Activated T-cell treated with anti-CD3 and anti-CD28 coated beads, Interleukin-2, amount 50 U/mL, for 72 hours (primary cell): ENCODE measurements at places on chromosomes 6 and 20.

- H3K27me3 ChIP-seq = peaks cover 14% of the 10 kb centered on the region
- H3K36me3 ChIP-seq = no peaks in the 10 kb centered on the region
- H3K27ac ChIP-seq = no peak overlapping the region
- no peak for DNase-seq
- H3K4me1 ChIP-seq = no peaks in the 10 kb centered on the region
These were observed 161.2 kb downstream of the EYA2 start for GRCh38 chr20:47055699-47056369.

DNA sequence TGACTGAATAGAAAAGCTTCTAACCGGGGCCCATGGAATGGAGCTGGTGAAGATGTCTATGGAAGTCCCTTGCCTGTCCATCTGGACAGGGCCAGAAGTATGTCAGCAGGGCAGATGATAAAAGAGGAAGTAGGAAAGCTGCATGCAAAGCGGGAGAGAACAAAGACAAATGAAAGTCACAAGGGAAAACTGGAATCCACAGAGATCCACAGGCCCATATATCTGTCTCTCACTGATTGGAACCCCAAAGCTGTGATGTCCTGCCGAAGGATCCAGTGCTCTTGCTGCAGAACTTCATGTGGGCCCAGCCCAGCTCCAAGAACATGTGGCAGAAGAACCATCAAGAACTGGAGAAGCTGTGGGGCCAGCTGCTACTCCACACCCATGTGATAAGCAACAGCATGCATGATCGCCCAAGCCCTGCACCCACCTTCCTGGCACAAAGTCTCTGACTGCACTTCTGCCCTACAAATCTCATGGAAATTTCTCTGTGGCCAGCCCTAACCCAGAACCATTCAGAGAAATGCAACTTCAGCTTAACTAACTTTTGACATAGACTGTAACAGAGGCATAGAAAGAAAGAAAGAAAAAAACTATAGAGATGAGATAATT, 716.0 kb downstream of the KIF16B start:
- H3K4me1 ChIP-seq = no peaks in the 10 kb centered on the region
- no peak for DNase-seq
- no peaks in the 10 kb centered on the region for H3K36me3 ChIP-seq
- H3K4me3 ChIP-seq = no peak overlapping the region
- no peaks in the 10 kb centered on the region for H3K27me3 ChIP-seq

DNA sequence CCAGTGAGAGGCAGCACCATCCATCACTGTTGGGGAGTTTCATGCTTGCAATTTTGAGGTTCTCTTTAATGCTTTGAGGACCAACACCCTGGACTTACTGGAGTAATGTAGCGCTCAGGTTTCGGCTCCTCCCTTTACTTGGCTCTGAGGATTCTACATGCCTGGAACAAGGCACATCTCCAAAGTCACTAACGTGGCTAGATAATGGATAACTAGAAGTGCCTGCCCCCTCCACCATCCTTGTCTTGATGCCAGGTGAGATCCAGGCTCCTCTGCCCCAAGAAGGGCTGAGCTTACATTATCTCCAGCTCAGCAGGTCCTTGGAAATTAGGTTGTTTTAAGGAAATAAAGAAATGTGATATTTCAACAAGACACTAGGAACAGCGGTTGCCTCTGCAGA, 75.5 kb upstream of the ZNFX1 start:
- DNase-seq = no peak
- no peak overlapping the region for H3K27ac ChIP-seq
- no peak overlapping the region for H3K4me3 ChIP-seq
- H3K4me1 ChIP-seq = no peaks in the 10 kb centered on the region

DNA sequence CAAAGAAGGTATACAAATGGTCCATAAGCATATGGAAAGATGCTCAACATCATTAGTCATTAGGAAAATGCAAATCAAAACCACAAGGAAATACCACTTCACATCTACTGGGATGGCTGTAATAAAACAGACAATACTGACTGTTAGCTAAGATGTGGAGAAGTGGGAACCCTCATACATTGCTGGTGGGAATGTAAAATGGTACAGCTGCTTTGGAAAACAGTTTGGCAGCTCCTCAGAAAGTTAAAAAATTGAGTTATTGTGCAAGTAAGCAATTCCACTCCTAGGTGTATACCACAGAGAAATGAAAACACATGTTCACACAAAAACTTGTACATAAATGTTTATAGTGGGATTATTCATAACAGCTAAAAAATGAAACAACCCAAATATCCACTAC, 173.0 kb upstream of the JAG1 start:
- H3K36me3 ChIP-seq = peaks cover 2% of the 10 kb centered on the region
- no peaks in the 10 kb centered on the region for H3K27me3 ChIP-seq
- DNase-seq = no peak
- H3K27ac ChIP-seq = no peak overlapping the region
- no peaks in the 10 kb centered on the region for H3K4me1 ChIP-seq

- H3K4me3 ChIP-seq = no peak overlapping the region
- no peak overlapping the region for H3K27ac ChIP-seq
- no peaks in the 10 kb centered on the region for H3K27me3 ChIP-seq
- H3K36me3 ChIP-seq = peaks cover 7% of the 10 kb centered on the region
These were observed 3.4 kb upstream of the DUSP22 start for GRCh38 chr6:288866-289265.
